ENCODE measurements at places on chromosomes 16 and 17. TPM values are rescaled to one million over a fixed set of nuclear protein-coding genes. Genes with fewer than 3 reads are reported as not detected.

DNA sequence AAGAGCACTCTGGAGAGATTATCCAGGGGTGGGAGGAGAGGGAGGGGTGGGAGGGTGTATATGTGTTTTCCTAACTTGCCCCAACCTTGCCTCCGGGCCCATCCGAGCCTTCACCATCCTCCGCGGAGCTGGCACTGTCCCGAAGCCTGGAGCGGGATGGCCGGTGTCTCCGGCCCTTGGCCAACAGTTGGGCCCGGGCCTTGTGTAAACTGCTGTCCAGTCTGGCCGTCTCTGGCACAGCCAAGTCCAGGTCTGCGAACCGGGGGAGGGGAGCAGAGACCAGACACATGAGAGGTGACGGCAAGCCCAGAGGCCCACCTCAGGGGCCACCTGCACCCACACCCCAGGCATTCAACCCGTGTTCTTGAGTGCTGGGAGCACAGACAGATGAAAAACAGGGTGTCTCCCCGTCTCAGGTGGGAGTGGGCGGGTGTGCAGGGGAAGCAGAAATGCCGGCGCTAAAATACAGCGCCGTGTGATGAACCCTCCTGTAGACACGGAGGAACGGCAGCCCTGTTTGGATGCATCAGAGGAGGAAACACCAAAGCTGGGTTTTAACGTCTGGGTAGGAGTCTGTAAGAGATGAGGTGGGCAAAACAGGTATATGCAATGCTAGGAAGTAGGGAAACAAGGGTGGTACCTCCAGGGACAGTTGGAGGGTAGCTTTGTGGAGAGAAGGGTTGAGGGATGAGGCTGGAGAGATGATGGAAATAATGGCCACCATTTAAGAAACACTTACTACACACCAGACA, 11.7 kb downstream of the SAMD14 start:
- DNase-seq = no peak
- no peaks in the 10 kb centered on the region for H3K27me3 ChIP-seq
- no peaks in the 10 kb centered on the region for H3K36me3 ChIP-seq
- H3K4me3 ChIP-seq = no peak overlapping the region

DNA sequence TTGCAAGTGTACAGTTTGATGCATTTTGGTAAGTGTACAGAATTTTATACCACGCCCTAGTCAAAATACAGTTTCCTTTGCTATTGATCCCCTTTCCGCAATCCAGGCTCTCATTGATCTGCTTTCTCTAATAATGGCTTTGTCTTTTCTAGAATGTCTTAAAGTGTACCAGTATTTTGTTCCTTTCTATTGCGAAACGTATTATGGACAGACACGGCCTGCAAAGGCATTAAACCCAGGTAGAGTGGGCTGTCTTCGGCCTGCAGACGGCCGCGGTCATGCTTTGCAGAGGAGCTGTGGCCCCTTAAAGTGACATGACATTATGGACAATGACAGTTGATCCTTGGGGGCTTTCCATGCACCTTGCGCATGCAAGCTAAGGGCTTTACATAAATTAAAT, 15.9 kb upstream of the HSBP1 start:
- DNase-seq = no peak
- H3K4me3 ChIP-seq = no peak overlapping the region
- no peak overlapping the region for H3K27ac ChIP-seq
- no peaks in the 10 kb centered on the region for H3K27me3 ChIP-seq
- H3K4me1 ChIP-seq = no peaks in the 10 kb centered on the region
- no peaks in the 10 kb centered on the region for H3K36me3 ChIP-seq

- H3K27ac ChIP-seq = no peak overlapping the region
- H3K27me3 ChIP-seq = no peaks in the 10 kb centered on the region
- DNase-seq = peak; percentile 47
- no peaks in the 10 kb centered on the region for H3K36me3 ChIP-seq
- no peaks in the 10 kb centered on the region for H3K4me1 ChIP-seq
These were observed 14.3 kb upstream of the HNF1B start for GRCh38 chr17:37759014-37759637.

- peak overlapping the region; percentile 82 for H3K27ac ChIP-seq
- no peak overlapping the region for H3K4me3 ChIP-seq
- peaks cover 11% of the 10 kb centered on the region for H3K4me1 ChIP-seq
- H3K27me3 ChIP-seq = no peaks in the 10 kb centered on the region
These were observed 68.8 kb downstream of the CMIP start for GRCh38 chr16:81513204-81514040.

DNA sequence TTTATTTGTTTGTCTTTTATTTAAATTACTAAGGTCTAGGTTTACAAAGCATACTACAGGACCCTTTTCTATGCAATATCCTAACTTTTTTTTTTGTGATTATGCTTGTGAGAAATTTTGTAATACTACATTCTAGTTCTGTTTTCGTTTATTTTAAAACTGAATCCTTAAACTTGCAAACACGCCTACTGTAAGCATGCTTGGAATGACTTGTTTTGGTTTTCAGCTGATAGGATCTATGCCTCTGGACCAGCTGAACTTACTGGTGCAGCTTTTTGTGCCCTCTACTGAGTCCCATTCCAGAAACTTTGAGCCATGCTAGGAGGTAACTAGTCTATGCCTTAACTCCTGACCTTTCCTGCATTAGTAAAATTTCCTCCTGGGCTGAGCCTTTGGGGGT, 6.0 kb downstream of the PDP2 start:
- no peak overlapping the region for H3K4me3 ChIP-seq
- peaks cover 19% of the 10 kb centered on the region for H3K4me1 ChIP-seq
- no peak for DNase-seq
- no peaks in the 10 kb centered on the region for H3K27me3 ChIP-seq

DNA sequence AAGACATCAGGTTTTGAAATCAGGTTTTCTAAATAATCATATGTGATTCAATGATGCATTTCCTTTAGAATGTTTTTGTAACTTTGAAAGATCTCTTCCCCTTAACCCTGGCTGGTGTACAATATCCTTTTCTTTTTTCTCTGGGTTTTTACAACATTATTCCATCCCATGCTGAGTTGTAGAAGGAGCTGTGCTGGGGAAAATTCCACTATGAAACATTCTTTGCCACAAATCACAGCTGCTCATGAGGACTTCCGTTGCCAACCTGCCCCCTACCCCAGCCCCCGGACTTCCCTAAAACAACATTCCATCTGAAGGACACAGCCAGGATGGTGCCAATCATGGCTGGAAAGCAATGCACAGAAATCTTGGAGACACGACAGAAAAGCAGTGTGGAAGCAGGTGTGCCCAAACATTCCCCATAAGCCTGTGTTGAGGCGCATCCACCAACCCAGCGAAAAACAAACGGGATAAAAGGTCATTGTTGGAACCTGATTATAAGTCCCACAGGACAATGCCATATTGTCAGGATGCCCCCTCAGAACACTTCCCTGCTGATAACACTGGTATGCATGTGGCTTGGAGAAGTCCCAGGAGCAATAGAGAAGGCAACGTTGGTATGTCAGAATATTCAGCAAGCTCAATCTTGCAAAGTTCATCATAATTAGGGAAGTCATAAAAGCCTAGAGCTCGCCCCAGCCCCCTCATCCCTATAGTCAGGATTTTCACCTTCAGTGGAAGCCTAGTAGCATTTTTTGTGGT, 475.0 kb downstream of the HS3ST3B1 start:
- H3K36me3 ChIP-seq = no peaks in the 10 kb centered on the region
- DNase-seq = no peak
- H3K4me1 ChIP-seq = no peaks in the 10 kb centered on the region
- H3K27me3 ChIP-seq = no peaks in the 10 kb centered on the region

Gene CAPNS2
- 0.33 TPM for total RNA-seq

Gene FBXO31
- 14.3 TPM for total RNA-seq
